ENCODE measurements at places on chromosomes 16 and 17.

DNA sequence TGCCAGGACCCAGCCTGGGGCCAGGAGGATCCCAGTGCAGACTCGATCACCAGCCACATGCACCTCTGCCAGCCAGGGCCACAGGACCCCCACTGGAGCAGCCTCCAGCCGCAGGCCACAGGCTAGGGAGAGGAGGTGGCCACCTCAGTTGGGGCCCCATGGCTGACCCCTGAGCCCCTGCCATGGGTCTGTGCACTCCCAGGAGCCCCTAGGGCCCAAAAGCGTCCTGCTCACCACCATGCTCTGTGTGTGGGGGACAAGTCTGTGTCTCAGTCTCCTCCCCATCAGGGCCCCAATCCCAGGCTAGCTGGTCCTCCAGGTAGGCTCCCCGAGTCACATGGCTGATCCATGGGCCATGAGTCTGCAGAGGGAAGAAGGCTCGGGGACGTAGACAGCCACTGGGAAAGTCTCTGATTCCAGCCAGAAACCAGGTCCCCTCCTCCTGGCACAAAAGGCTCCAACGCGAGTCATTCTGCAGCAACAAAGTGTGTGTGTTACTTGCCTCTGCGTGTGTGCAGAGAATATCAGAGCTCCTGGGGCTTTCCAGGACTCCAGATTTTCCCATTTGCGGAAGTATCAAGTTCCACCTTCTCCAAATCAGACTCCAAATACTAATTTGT lies 6.1 kb upstream of the PRSS8 start:
- no peak for DNase-seq

DNA sequence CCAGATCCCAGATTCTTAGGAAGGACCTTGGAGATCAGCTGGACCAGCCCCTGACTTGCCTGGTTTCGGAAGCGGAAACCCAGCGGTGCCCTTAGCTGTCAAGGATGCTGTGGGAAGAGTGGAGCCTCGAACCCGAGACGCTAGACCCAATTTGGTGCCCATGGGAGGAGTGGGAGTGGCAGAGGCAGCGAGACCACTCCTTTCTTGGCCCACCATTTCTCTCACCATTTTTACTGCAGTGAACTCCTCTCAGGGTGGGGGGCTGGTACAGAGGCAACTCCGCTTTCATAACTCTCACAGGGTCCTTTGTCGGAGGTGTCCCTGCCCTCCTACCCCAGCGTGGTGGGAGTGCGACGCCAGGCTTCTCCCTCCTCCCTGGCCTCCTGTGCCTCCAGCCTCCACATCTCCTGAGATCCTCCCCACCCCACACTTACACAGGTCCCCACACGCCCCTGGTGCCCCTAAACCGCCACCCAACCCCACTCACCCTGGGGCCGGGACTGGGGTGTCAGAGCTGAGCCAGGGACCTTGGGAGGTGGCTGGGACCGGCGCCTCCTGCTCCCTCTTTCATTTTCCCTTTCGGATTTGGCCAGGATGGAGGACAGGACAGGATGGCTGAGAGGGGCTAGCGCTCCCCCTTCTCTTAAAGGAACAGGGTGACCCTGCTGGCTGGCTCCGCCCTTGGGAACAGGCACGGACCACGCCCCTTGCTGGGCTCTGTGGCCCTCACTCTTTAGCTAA lies at the start of gene GJD3:
TSS of gene GJD3 (minus strand) at position 617 of the 741 bp plus-strand sequence. CDS start 922 bp downstream, outside the sequence.
- DNase-seq, result no peak

DNA sequence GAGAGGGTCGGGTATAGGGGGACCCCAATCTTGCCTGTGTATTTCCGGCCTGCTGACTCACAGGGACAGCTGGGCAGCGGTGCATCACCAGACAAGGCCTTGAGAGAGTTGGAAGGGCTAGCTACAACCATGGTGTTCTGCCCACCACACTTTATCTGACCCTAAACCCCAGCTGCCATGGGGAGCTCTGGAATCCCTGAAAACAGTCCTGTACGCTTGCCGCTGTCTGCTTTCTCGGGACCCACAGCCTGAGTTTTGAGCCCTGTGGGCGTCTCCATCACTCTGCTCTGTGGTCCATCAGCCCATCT lies 100.4 kb upstream of the GSE1 start:
- DNase-seq, result no peak

GRCh38 chr17:27475070-27475673 lies 18.9 kb downstream of the KSR1 start:
- DNase-seq, result no peak

- DNase-seq, result no peak
Measured at GRCh38 chr16:85048921-85049562, 21.4 kb downstream of the KIAA0513 start.

DNA sequence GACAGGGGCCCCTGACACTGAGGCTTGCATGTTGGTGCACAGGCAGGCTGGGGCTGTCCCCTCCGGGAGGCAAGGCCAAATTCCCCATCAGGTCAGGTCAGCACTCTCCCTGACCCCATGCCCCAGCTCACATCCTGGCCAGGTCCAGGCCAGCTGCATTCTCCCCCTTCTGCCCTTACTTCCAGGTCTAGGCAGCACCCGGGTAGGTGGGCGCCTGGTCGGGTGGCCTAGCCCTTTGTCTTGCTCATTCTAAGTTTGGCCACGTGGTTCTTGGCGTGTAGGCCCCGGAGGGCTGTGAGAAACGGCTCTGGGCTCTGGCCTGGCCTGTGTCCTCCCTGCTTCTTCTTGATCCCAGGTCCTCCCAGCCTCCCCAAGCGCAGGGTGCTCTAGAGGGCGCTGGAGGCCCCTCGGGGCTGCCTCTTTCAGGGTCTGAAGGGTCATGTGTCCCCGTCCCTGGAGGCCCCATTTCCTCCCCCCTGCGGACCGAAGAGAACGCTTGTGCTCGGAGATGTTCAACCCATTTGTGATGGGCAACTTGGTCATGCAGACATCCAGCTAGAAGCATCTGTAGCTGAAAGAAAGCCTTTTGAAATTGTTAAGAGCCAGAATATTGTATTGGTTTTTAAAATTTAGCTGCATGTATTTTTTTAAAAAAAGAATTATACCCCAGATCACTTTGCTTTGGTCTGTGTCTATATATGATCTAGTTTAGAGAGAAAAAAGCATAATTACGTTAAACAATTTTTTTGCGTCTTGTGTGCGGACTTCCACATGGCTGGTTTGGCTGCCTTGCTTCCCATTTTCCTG lies 6.7 kb downstream of the BAHCC1 start:
- no peak for DNase-seq

DNA sequence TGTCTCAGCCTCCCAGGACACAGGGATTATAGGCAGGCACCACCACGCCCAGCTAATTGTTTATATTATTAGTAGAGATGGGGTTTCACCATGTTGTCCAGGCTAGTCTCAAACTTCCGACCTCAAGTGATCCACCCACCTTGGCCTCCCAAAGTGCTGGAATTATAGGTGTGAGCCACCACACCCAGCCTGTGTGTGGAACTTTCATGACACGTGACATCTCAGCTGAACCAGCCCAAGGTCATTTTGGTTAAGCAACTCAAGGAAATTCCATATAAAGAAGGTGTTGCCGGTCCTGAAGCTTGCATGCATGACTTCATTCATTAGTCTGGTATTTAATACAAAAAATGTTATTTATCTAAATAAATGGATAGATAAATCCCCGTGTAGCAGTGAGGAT lies 145.5 kb downstream of the AXIN2 start:
- no peak for DNase-seq

GRCh38 chr17:41647940-41648410 lies 23.6 kb upstream of the KRT17 start:
- peak; percentile 76 for DNase-seq

GRCh38 chr17:72303787-72304733 lies 183.2 kb downstream of the SOX9 start:
- no peak for DNase-seq

DNA sequence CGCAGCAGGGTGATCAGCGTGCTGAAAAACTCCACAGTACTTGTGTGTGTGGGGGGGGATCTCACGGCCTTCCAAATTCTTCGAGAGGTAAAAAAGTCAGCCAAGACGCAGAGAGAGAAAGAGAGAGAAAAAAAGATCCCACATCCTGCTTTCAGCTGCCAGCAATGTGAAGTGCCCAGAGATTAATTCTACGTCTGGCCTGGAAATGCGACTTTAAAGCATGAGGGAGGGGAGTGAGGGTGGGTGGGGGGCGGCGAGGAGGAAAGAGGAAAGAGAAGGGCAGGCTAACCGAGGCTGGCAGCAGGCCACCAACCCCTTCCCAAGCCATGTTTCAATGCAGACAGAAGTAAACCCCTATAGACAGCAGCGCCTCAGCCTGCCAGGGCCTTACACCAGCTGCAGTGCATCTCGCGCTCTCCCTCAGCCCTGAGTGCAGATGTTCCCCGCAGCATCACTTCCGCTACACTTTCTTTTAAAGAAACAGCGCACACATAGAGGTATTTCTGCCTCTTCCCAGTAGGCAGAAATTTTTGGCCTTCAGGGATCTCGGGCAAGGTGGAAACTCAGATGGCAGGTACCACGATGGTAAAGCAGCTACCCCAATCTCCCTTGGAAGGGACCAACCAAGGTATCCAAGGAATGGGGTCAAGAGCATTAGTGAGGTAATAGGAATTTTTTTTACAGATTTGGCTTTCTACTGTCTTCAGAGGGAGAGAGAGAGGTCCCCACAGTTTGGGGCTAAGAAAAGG lies 87.8 kb downstream of the SMG6 start:
- peak; percentile 68 for DNase-seq

DNA sequence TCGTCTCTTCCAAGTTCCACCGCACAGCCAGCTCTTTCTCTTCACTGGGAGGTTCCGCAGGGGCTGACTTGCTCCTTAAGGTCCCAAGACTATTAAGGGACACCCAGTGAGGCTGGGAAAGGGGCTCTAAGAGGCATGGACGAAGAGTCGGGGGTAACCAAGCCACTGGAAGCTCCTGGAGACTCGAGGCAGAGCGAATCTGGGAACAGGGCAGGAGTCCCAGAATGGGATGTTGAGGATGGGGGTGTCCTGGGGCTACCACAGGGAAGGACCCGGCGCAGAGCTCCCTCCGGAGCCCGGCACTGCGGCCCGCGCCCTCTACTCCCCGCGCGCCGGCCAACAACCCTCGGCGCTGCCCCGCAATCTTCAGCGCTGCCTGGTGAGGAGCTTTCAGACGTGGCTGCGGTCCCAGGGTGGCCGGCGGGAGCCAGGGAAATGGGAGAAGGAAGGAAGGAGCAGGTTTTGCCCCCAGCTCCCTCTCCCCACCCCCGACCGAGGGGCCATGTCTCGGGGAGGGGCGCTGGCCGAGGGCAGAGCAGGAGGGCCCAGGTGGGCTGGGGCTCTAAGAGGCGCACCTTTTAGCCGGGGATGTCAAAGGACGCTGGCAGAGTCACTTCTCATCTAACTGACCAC lies 581 bp downstream of the CHST5 start:
- no peak for DNase-seq

GRCh38 chr17:9279893-9280292 lies 258.6 kb downstream of the NTN1 start:
- DNase-seq, result no peak

- DNase-seq, result no peak
Measured at GRCh38 chr17:12637015-12637414, 28.7 kb upstream of the MYOCD start.

GRCh38 chr16:89197633-89198416 lies 2.5 kb downstream of the SLC22A31 start:
- DNase-seq, result no peak

GRCh38 chr16:89297910-89298545 lies 80.5 kb downstream of the ZNF778 start:
- DNase-seq, result no peak

GRCh38 chr17:16419929-16420271 lies 4.5 kb downstream of the TRPV2 start:
- DNase-seq, result no peak

DNA sequence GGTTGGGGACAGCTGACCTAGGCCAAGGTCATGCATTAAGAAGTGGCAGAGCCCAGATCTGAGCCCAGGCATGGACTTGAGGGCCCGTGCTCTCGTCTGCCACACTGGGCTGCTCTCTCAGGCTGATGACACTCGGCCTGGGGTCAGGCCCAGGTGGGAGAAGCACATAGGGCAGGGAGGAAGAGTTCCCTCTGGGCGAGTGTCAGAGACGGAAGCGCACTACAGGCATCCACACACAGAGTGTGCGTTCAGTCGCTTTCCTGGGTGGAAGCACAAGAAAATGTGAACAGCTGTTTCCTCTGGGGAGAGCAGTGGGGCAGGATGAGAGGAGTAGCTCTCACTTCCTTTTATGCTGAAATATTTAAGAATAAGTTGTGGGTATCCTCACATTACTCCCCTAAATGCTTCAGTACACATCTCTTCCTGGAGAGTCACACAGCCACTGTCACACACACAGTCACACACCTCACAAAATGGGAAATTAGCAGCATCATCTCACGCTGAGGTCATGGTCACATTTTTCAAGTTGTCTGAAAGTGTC lies 59.7 kb downstream of the B9D1 start:
- no peak for DNase-seq

- no peak for DNase-seq
Measured at GRCh38 chr17:58338454-58338840, 9.9 kb upstream of the TSPOAP1 start.

DNA sequence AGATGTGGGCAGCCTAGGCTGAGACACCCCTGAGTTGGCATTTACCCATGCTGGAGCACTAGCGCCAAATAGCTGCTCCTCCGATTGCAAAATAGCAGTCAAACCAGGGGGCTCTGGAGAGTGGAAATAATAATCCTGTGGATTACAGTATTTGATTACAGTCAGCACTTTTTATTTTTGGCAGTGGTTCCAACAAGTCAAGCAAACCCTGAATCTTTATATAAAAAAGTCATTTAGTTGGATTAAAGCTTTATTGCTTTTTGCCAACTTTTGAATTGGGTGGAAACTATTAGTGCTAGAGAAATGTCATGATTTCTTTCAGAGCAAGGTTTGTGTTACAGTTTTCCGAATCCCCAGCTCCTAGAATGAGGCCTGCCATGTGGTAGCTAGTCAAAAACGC lies 99.3 kb upstream of the FAM20A start:
- DNase-seq, result no peak

- DNase-seq, result no peak
Measured at GRCh38 chr16:17930280-17930679, 406.3 kb downstream of the NPIPA8 start.

GRCh38 chr16:49833796-49834530 lies 21.9 kb downstream of the ZNF423 start:
- DNase-seq, result no peak

DNA sequence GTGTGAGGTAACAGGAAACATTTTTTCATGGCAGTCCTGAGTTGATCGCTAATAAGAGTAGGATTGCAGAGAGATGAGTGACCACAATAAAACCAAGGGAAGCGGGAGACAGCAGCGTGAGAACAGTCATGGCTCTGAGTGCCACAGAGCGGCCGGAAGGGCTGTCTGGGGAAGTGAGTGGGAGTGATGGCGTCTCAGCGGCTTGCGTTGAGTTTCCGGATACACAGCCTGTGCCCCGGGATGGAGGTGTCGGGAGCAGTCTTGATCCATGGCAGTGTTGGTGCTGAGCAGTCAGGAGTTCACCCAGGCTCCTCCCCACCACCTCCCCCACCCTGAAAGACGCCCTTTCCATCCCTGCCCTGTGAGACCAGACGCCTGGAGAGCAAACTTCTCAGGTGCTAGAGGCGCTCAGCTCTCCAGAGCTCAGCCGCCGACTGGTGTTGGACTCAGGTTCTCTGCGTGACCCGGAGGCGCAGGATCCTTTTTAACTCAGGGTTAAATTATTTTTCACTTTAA lies 59.8 kb downstream of the BANP start:
- no peak for DNase-seq

GRCh38 chr17:8359769-8360168 lies 16.7 kb downstream of the KRABD2 start:
- DNase-seq, result no peak

GRCh38 chr16:20611350-20611902 lies 35.3 kb upstream of the ACSM2B start:
- DNase-seq, result no peak

GRCh38 chr17:7809086-7809790 lies 24.8 kb upstream of the KDM6B start:
- DNase-seq, result no peak

- no peak for DNase-seq
Measured at GRCh38 chr16:53216798-53217197, 162.0 kb downstream of the CHD9 start.

GRCh38 chr16:53817812-53818550 lies 114.0 kb downstream of the FTO start:
- no peak for DNase-seq

All from left renal cortex interstitium (tissue), 4 donors.